ENCODE measurements at places on chromosomes 13 and 19.

- DNase-seq, result peak; percentile 92
Measured at GRCh38 chr13:110409581-110409992, 102.5 kb downstream of the COL4A2 start.

DNA sequence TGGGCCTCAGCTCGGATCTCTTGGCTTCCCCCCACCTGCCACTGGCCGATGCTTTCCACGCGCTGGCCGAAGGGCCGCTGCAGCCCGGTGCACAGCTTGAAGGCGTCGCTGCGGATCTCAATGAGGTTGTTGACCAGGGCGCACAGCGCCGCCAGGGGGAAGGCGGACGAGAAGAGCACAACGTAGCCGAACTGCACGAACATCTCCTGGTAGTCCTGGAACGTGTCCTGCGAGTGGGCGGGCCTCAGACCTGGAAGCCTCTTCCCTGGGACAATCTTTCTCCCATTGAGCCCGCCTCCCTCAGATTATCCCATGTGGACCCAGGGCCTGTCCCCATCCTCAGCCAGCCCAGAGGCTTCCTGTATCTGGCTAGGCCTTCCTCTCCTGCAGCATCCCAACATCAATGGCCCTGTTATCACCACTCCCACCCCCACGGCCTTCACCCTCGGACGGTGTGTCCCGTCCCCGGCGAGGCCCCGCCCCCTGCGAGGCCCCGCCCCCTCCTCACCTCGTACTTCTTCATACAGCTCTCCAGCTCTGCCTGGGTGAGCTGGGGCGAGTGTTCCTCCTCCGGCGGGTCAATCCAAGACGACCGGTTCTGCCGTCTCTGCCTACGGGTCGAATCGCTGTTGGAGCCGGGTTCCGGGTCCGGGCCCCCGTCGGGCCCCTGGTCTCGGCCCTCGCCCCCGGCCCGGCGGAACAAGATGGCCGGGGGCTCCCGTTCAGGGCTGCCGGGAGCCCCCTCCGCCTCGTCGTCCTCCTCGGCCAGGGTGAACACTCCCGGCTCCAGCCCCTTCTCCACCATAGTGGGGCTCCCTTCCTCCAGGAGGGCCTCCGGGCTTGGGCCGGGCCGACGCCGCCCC lies 6.8 kb downstream of the ANO8 start:
- no peak for DNase-seq

DNA sequence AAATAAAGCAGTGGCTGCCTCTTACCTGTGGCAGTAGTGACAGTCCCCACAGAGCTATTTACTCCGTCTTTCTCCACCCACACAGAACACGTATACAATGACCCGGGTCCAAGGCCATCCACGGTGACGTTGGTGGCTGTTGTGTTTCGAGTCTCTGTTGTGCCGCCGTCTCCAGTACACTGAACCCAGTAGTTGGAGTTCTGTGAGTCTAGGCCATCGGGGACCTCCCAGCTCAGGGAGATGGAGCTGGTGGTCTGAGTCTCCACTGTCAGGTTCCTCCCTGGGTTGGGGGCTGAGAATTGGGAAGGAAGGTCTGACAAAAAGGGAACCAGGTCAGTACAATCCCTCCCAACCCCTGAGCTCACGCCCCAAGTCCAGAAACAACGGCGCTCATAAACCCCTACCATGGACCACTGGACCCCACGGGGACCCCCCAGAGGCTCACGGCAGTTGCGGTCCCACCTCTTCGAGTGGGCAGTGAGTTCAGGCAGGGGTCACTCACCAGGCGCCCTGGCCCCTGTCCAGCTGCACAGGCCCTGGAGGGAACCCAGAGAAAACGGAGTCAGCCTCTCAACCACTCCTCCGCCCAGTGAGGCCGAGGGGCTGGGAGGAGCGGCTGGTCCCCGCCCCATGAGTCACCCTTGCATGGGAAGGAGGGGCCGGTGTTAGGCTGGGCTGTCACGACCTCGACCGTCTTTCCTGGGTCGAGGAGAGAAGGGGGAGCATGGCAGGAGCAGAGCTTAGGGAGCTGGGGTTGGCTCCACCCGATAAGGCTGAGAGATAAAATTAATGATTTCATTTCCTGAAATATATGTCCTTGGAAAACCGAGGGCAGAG lies 2.4 kb downstream of the PTPRH start:
- peak; percentile 93 for DNase-seq

- DNase-seq, result no peak
Measured at GRCh38 chr19:33297401-33298145, 4.8 kb downstream of the CEBPA start.

GRCh38 chr19:54105796-54106195 lies 3.1 kb downstream of the NDUFA3 start:
- no peak for DNase-seq

DNA sequence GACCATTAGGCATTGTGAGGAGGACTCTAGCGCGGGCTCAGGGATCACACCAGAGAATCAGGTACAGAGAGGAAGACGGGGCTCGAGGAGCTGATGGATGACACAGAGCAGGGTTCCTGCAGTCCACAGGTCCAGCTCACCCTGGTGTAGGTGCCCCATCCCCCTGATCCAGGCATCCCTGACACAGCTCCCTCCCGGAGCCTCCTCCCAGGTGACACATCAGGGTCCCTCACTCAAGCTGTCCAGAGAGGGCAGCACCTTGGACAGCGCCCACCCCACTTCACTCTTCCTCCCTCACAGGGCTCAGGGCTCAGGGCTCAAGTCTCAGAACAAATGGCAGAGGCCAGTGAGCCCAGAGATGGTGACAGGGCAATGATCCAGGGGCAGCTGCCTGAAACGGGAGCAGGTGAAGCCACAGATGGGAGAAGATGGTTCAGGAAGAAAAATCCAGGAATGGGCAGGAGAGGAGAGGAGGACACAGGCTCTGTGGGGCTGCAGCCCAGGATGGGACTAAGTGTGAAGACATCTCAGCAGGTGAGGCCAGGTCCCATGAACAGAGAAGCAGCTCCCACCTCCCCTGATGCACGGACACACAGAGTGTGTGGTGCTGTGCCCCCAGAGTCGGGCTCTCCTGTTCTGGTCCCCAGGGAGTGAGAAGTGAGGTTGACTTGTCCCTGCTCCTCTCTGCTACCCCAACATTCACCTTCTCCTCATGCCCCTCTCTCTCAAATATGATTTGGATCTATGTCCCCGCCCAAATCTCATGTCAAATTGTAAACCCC lies 2.8 kb upstream of the CEACAM5 start:
- DNase-seq, result peak; percentile 26

DNA sequence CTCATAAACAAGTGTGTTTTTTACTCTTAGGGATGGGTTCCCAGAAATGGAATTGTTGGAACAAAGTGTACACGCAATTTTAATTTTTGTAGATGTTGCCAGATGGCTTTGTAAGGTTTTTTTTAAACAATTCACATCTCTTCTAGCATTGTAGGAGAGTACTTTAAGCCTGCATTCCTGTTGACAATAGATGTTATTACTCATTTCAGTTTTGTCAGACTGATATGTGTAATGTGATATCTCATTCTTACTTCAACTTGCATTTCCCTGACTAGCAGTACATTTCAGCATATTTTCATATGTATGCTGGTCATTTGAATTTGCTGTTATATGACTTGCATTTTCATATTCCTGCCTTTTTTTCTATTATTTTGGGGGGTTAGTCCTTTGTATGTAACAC lies 186.6 kb upstream of the SLITRK6 start:
- DNase-seq, result no peak

- DNase-seq, result peak; percentile 26
Measured at GRCh38 chr13:42396901-42397655, 125.1 kb downstream of the AKAP11 start.

- DNase-seq, result no peak
Measured at GRCh38 chr19:9862938-9863337, 27.8 kb downstream of the PIN1 start.

DNA sequence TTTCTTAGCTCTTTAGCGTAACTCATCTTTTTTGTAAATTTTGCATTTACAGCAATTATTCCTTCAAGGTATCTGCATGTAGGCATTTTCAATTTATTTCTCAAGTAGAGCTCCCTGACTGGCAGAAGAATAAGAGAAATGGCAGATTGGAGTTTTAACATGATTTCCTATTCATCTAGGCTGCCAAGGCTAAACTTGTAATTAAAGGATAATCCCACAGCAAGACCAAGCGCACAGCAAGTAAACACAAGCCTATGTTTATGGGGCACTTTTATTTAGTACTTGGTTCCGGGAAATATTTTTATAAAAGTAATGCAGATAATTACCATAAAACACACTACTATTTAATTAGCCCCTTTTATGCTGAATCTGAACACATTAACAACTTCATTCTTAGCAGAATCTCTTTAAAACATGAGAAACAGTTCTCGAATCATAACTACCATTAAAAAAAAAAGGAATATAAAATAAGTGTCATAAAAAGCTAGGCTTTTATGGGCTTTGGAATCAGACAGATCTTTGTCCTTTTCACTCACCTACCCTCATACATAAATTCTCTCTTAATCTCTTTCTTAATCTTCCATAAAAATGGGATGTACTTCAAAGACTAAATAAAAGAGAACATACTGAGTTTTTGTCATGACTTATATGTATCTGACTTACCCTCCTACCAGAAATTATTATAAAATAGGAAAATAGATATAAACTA lies 961.6 kb upstream of the MIR17HG start:
- no peak for DNase-seq

- DNase-seq, result no peak
Measured at GRCh38 chr13:55345224-55345623, 1795.5 kb upstream of the PRR20A start.

GRCh38 chr13:50993934-50994333 lies 84.3 kb downstream of the RNASEH2B start:
- no peak for DNase-seq

- DNase-seq, result no peak
Measured at GRCh38 chr13:72963762-72964161, 95.0 kb upstream of the KLF5 start.
